Thoracic aorta (tissue), 2 donors: ENCODE measurements at places on chromosomes 12 and 14. TPM values are rescaled to one million over a fixed set of nuclear protein-coding genes. Genes with fewer than 3 reads are reported as not detected.

DNA sequence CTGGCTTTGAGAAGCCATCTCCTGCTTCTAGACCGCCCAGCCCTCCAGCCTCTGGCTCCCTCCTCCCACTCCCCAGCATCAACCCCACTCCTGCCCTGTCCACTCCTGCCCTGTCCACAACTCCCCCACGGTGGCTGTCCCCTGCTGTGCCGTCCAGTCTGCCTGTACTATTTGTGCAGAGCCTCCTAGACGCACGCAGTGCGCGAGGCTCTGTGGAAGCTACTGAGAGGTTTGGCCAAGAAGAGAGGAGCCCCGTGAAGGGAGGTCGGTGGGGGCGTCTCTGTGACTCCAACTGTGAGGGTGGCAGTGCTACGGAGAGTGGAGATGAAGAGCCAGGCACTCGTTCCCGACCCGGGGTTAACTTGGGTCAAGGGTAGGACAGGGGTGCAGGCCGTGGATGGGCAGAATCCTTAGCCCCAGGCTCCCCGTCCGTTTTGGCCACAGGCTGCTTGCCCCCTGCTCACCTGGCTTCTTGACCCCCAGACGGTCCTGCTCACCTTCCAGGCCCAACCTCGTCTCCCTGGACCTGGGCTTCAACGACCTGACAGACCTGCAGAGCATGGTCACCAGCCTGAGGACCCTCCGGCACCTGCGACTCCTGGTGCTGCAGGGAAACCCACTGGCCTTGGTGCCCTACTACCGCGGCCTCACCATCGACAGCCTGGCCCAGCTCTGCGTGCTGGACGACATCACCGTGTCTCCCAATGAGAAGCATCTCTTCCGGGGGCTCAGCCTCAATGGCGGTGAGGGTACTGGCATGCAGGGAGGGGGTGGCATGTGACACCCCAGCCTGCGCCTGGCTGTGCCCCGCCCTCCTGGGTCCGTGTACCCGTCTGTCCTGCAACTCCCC, 6.9 kb downstream of the LRRC43 start:
- H3K27ac ChIP-seq = no peak overlapping the region
- no peaks in the 10 kb centered on the region for H3K4me1 ChIP-seq
- no peak overlapping the region for H3K4me3 ChIP-seq
- no peaks in the 10 kb centered on the region for H3K27me3 ChIP-seq
- DNase-seq = no peak

ESRRB gene
- total RNA-seq = not detected

SLCO1C1 gene
- total RNA-seq = 1.5 TPM

GRCh38 chr14:96362965-96363750, at the start of the genes ATG2B and GSKIP:
TSS of gene ATG2B (minus strand) at chr14:96363341. CDS start at chr14:96362976, 365 bp downstream.
TSS of gene GSKIP (plus strand) at chr14:96363526. CDS start at chr14:96382248, 18,722 bp downstream.
- DNase-seq = peak; percentile 72
- no peaks in the 10 kb centered on the region for H3K36me3 ChIP-seq
- H3K27me3 ChIP-seq = no peaks in the 10 kb centered on the region
- H3K27ac ChIP-seq = peak within 1 kb of the TSS; percentile 89

GRCh38 chr12:77339610-77340009, 274.2 kb upstream of the E2F7 start:
- no peak overlapping the region for H3K4me3 ChIP-seq
- no peaks in the 10 kb centered on the region for H3K36me3 ChIP-seq
- no peak for DNase-seq

KRT4 gene
- not detected for total RNA-seq

GRCh38 chr14:91350483-91350812, 67.2 kb downstream of the CCDC88C start:
- H3K27ac ChIP-seq = no peak overlapping the region
- H3K4me1 ChIP-seq = peaks cover 9% of the 10 kb centered on the region
- H3K36me3 ChIP-seq = no peaks in the 10 kb centered on the region
- no peak for DNase-seq
- H3K27me3 ChIP-seq = no peaks in the 10 kb centered on the region

DNA sequence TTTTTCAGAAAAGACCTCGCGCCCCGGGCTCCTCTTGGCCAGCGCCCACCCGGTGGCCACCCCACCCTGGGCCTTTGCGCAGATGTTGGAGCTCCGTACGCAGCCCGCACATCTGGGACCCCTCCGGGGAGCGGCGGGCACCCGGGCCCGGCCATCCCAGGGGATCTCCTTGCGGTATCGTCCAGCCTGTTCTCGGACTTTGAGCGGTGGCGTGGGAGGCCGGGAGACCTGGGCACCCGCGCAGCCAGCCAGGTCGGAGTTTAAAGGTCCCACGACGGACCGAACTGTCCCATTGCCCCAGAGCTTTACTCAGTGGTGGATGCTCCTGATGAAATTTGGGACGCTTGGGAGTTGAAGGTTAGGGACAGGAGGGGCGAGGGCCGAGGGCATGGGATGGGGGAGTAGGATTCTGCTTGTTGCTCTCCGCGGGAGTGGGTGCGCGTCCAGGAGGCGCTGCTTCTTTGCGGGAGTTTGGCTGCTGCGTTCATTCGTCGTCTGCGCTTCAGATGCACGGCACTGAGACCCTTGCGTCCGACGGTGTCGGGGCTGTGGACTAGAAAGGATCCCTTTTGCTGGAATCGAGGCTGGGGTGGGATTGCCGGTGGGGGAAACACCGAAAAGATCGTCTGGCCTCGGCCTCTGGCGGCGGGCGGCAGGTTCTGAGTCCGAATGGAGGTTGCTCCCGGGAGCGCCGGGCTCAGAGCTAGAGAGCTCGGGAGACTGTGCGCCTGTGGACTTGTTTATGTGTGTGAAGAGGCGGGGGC, 1.4 kb downstream of the NTF3 start:
- no peak for DNase-seq
- H3K4me1 ChIP-seq = peaks cover 20% of the 10 kb centered on the region
- peak overlapping the region; percentile 90 for H3K27ac ChIP-seq
- H3K27me3 ChIP-seq = no peaks in the 10 kb centered on the region
- H3K4me3 ChIP-seq = peak overlapping the region; percentile 82

TXNDC16 gene
- 8.1 TPM for total RNA-seq
